ENCODE measurements at places on chromosomes 2 and 18. TPM values are rescaled to one million over a fixed set of nuclear protein-coding genes. Genes with fewer than 3 reads are reported as not detected.

LYG2 gene
- not detected for total RNA-seq

ADRA2B gene
- not detected for total RNA-seq

SGPP2 gene
- total RNA-seq, result 0.17 TPM

KCNS3 gene
- total RNA-seq, result 2.7 TPM
